ENCODE measurements at places on chromosomes 6 and 20. TPM values are rescaled to one million over a fixed set of nuclear protein-coding genes. Genes with fewer than 3 reads are reported as not detected.

OPRM1 gene
- not detected for total RNA-seq

CD109 gene
- total RNA-seq: 46.8 TPM

UBE2C gene
- 207 TPM for total RNA-seq

CNKSR3 gene
- total RNA-seq: 3.4 TPM

CALHM6 gene
- not detected for total RNA-seq

SEL1L2 gene
- total RNA-seq: not detected

PSORS1C2 gene
- not detected for total RNA-seq

SNAP25 gene
- not detected for total RNA-seq

DNA sequence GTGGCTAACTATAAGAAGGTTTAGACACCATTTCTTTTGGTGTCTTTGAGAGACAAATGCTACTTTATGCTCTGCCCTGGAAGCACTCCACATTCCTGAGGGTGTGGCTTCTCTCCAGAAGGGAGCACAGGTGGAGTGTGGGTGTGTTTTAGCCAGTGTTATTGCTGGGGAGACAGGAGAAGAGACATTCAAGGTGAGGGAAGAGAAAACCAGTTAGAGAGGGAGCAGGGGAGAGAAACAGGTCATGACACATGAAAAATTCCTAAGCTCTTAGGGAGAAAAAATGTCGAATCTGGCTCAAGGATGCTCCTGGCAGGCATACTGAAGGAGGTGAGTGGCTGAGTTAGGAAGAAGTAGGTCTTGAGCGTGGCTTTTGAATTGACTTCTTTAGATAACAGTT, 292.8 kb downstream of the CLIC5 start:
- no peak for DNase-seq
- H3K4me3 ChIP-seq: no peak overlapping the region
- no peaks in the 10 kb centered on the region for H3K4me1 ChIP-seq
- no peaks in the 10 kb centered on the region for H3K27me3 ChIP-seq
- no peak overlapping the region for H3K27ac ChIP-seq
- H3K36me3 ChIP-seq: no peaks in the 10 kb centered on the region

DNA sequence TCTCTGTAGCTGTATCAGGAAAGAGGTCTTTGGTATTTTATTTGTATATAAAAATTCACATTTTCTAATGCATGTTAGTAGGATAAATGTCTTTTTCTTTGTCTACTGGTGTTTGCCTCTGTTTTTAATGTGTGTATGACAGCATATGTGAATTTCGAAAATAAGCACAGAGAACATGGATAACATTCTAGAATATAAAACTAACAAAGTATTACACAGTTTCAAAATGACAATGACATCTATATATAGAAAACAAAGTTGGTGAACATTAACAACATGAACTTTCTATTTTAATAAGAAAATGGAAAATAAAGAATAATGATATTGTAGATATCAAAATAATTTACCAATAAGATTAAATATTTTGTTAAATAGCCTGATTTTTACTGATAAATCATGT, 608.0 kb downstream of the COL12A1 start:
- H3K36me3 ChIP-seq: no peaks in the 10 kb centered on the region
- no peaks in the 10 kb centered on the region for H3K27me3 ChIP-seq
- no peak overlapping the region for H3K27ac ChIP-seq

DNA sequence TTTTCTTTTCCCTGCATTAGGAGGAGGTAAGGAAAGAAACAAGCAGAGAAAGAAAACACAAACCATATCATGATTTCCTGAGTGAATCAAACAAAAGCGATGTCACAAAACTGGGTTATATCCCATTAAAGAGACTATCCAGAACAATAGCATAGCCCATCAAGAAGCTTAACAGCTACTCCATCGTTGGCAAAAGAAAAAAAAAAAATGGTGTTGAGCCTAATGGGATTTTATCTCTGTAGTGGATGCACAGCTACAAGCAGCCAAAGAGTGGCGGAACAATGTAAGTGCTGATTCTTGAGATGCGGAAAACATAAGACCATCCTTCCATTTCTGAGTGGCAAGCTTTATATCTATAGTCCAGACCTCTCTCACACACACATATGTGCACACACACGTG, 106.2 kb upstream of the NRSN1 start:
- H3K36me3 ChIP-seq: no peaks in the 10 kb centered on the region
- DNase-seq: no peak
- no peak overlapping the region for H3K27ac ChIP-seq
- no peaks in the 10 kb centered on the region for H3K4me1 ChIP-seq

GRCh38 chr6:37940074-37940847, 120.7 kb downstream of the ZFAND3 start:
- no peak overlapping the region for H3K4me3 ChIP-seq
- no peaks in the 10 kb centered on the region for H3K36me3 ChIP-seq
- no peaks in the 10 kb centered on the region for H3K27me3 ChIP-seq

GRCh38 chr6:32151863-32152768, at the start of gene PRRT1:
Gene PRRT1, minus strand, starts transcription at chr6:32151939. Its CDS starts 112 bp downstream, at chr6:32151827.
- peak within 1 kb of the TSS; percentile 96 for H3K27ac ChIP-seq
- peak within 1 kb of the TSS; percentile 77 for H3K4me3 ChIP-seq
- H3K4me1 ChIP-seq: peaks cover 18% of the 10 kb centered on the region
- no peaks in the 10 kb centered on the region for H3K27me3 ChIP-seq

DNA sequence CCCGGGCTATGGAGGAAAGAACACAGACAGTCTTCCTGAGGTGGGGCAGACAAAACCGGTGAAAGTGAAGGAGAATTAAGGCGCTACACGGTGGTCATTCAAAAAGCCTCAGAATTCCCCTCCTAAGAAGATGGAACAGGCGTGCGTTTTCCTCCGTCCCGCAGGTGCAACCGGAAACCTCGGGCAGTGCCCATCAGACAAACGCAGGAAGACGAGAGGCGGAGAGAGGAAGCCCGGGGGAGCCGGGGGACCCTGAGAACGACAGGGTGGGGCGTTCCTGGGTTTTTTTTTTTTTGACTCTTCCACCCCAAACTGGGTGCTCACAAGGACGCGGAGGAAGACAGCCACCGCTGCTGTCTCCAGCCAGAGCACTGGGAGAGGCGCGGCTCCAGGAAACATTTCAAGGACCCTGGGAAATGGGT, 25.4 kb downstream of the TTLL2 start:
- H3K27me3 ChIP-seq: peaks cover 65% of the 10 kb centered on the region
- no peaks in the 10 kb centered on the region for H3K4me1 ChIP-seq
- H3K27ac ChIP-seq: no peak overlapping the region
- H3K36me3 ChIP-seq: no peaks in the 10 kb centered on the region

DNA sequence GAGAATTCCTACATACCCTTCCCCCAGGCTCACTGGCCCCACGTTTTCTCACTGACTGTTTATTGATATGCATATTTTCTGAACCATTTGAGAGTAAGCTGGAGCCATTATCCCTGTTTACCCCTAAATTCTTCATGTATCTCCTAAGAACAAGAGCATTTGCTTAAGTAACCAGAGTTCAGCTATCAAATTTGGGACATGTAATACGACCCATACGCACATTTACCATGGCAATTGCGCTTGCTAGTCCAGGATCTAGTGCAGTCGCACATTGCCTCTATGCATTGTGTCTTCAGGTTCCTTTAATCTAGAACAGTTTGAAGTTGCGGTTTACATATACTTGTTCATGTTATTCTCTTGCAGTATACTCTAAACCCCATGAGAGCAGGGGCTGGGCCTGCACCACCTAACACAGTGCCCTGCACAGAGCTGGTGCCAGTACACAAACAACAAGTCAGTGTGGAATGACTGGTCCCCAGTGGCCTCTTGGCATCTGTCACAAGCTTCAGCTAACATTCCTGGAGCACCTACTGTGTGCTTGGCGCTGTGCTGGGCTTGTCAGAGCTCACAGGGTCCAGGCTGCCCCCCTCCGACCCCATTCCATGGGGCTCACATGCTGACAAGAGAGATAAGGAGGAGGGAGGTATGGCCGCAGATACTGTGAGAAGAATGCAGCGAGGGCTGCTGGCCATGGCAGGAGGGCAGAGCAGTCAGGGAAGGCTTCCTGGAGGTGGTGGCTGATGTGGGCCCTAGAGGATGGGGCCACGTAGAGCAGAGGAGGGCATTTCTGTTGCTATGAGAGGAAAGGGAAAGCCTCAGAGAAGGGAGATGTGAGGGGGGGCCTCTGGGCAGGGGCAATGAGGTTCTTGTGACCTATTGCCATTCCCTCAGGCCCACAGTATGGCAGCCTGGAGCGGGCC, 28.1 kb downstream of the SPDEF start:
- no peak overlapping the region for H3K4me3 ChIP-seq
- no peak for DNase-seq
- H3K27me3 ChIP-seq: no peaks in the 10 kb centered on the region
- H3K4me1 ChIP-seq: peaks cover 12% of the 10 kb centered on the region
- no peaks in the 10 kb centered on the region for H3K36me3 ChIP-seq

DNA sequence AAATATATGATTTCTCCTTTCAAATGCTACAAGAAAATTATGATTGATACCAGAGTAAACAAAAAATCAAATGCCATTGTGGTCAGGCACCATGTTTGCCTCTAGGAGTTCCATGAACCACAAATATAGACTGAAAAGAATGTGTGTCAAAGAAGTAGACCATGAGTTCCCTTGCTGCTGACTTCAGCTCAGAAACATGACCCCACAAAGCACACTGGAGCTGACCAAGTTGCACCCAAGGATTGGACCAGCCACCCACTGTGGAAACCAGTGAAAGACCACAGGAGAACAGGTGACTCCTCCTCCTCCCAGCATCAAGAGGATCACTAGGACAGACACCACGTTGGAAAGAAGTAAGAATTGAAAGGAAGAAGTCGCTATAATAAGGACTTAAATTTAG, 90.8 kb upstream of the TENT5A start:
- H3K27ac ChIP-seq: no peak overlapping the region
- 0 out of 2 replicates have a peak, but pooled peaks cover 2% of the 10 kb centered on the region for H3K4me1 ChIP-seq
- no peaks in the 10 kb centered on the region for H3K36me3 ChIP-seq

- no peak overlapping the region for H3K27ac ChIP-seq
- no peaks in the 10 kb centered on the region for H3K27me3 ChIP-seq
- no peaks in the 10 kb centered on the region for H3K4me1 ChIP-seq
- no peak for DNase-seq
- H3K4me3 ChIP-seq: no peak overlapping the region
Measured at GRCh38 chr6:122360809-122361208, 38.6 kb upstream of the HSF2 start.

- peaks cover 41% of the 10 kb centered on the region for H3K36me3 ChIP-seq
- DNase-seq: peak; percentile 87
- H3K4me1 ChIP-seq: peaks cover 63% of the 10 kb centered on the region
- H3K27me3 ChIP-seq: no peaks in the 10 kb centered on the region
Measured at GRCh38 chr20:34943808-34944567, 11.6 kb downstream of the GSS start.

DNA sequence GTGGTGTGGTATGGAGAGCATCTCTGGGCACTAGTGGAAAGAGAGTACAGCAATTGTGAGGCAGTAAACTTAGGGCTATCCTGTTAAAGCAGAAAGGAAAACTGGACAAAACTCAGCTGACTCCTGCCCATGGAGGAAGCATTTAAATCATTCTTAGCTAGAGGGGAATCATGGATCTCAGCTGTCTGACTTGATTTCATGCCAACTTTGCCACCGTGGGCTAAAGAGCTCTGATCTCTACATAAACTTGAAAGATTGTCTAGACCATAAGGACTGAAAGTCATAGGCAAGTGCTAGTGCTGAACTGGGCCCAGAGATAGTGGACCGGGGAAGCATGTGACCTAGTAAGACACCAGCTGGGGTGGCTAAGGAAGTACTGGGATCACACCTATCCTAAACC, 651.8 kb downstream of the COL12A1 start:
- H3K4me1 ChIP-seq: no peaks in the 10 kb centered on the region
- H3K27me3 ChIP-seq: no peaks in the 10 kb centered on the region
- no peak for DNase-seq
- no peaks in the 10 kb centered on the region for H3K36me3 ChIP-seq
- no peak overlapping the region for H3K4me3 ChIP-seq

GRCh38 chr20:1121429-1121828, 3.0 kb downstream of the PSMF1 start:
- no peak overlapping the region for H3K27ac ChIP-seq
- no peaks in the 10 kb centered on the region for H3K27me3 ChIP-seq
- DNase-seq: no peak
- peaks cover 27% of the 10 kb centered on the region for H3K4me1 ChIP-seq
- H3K4me3 ChIP-seq: no peak overlapping the region
- H3K36me3 ChIP-seq: peaks cover 6% of the 10 kb centered on the region

GRCh38 chr6:107185391-107185970, 70.2 kb upstream of the BEND3 start:
- no peak for DNase-seq
- H3K4me1 ChIP-seq: no peaks in the 10 kb centered on the region
- H3K36me3 ChIP-seq: no peaks in the 10 kb centered on the region
- no peak overlapping the region for H3K4me3 ChIP-seq
- no peaks in the 10 kb centered on the region for H3K27me3 ChIP-seq
- H3K27ac ChIP-seq: no peak overlapping the region

- no peaks in the 10 kb centered on the region for H3K36me3 ChIP-seq
- H3K27ac ChIP-seq: no peak overlapping the region
- H3K27me3 ChIP-seq: no peaks in the 10 kb centered on the region
- peaks cover 9% of the 10 kb centered on the region for H3K4me1 ChIP-seq
- no peak for DNase-seq
- H3K4me3 ChIP-seq: no peak overlapping the region
Measured at GRCh38 chr6:158954753-158955152, 45.2 kb downstream of the RSPH3 start.

GRCh38 chr6:31651602-31652191, 764 bp downstream of the BAG6 start:
- H3K4me3 ChIP-seq: peak overlapping the region; percentile 79
- peak; percentile 71 for DNase-seq
- H3K27ac ChIP-seq: peak overlapping the region; percentile 92
- H3K36me3 ChIP-seq: peaks cover 6% of the 10 kb centered on the region
- H3K27me3 ChIP-seq: no peaks in the 10 kb centered on the region
- H3K4me1 ChIP-seq: peaks cover 14% of the 10 kb centered on the region

DNA sequence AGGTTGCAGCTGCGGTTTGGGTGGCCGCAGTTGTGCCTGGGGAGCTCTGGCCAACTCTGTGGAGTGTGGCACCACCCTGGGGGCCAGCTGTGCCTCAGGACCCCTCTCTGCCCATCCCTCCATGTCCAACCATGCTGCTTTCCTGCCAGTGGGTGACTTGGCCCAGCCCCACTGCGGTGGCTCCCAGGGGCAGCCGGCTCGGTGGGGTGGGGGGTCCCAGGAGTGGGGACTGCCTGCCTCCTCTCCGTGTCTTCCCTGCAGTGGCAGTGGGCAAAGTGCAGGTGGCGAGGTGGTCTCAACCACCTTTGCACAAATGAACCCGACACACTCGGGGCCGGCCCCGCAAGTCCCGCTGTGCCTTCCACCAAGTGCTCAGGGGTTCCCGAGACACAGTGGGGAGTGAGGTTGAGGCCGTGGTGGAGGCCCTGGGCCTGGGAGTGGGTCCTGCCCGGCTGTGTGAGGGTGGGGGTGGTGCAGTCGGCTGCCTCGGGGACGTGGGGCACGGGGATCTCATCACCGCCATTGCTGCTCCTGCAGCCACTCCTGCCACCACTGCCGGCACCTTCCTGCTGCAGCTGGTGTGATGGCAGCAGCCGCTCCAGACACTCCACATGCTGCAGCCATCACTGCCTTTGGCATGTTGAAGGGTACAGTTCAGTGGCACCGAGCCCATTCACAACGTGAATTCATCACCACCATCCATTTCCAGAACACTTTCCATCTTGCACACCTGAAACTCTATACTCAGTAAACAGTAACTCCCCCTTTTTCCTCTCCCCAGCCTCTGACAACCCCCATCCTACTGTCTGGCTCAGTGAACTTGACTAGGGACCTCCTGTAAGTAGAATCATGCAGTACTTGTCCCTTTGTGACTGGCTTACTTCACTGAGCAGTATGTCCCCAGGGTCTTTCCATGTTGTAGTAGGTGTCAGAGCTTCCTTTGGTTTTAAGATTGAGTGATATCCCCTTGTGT, 10.7 kb upstream of the SLCO4A1 start:
- no peak overlapping the region for H3K4me3 ChIP-seq
- peaks cover 53% of the 10 kb centered on the region for H3K4me1 ChIP-seq
- no peaks in the 10 kb centered on the region for H3K36me3 ChIP-seq
- DNase-seq: no peak
- H3K27ac ChIP-seq: no peak overlapping the region

GRCh38 chr6:10809098-10809497, 29.2 kb downstream of the MAK start:
- no peak for DNase-seq
- H3K36me3 ChIP-seq: no peaks in the 10 kb centered on the region
- H3K27ac ChIP-seq: no peak overlapping the region

Measured in PC-9 (cell line).